ENCODE measurements at places on chromosomes 1 and 21.

DNA sequence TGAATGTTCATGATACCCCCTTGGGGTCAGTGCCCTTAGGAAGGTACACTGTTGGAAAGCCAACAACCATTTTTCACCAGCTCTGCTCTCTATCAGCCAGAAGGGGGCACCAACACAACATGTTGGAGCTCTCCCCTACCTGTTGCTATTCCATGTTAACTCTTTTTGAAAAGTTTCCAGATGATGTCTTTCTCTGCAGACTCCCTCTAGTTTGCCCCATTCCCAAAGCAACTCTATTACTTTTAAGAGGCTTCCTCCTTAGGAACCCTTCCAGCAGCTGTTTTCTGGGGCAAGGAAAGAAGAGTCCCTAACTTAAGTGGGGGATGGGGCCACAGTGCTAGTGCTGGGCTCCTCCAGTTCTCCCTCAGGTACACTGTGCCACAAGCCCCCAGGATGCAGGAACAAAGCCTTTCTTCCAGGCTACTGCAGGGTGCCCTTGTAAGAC, 22.9 kb upstream of the NDC1 start:
- DNase-seq = peak; percentile 36

DNA sequence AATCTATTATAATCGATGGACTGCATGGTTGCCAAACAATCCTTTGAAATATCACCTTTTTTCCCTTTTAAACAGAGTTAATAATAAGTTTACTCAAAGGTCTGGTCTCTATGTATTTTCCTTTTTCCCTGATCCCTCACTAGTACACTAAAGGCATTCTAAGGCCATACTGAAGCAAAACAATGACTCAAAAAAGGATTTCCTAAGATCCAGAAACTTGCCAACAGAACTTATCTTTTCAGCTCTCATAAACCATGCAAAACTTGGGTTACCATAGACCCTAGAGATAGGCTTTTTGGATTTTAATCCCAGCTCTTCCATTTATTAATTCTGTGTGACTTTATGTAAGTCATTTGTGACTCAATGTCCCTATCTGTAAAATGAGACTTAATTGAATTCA, 77.1 kb downstream of the IFI44 start:
- DNase-seq = no peak

GRCh38 chr21:19237608-19238007, 834.0 kb upstream of the TMPRSS15 start:
- no peak for DNase-seq

DNA sequence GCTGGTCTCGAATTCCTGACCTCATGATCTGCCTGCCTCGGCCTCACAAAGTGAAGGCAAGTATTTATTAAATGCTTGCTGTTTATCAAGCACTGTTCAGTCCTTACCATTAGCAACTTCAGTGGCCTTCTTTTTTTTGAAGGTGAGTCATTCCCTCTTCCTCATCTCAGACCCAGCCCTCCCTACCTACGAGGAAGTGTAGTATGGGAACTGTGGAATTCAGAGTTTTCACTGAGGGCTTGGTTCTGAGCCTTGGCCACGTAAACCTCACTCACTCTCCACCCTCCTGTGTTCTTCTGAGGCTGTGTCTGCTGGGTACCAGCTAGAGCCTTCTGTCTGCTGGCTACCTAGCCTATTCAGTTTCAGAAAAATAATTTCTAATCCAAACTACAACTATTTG, 218.3 kb upstream of the SGIP1 start:
- no peak for DNase-seq

GRCh38 chr1:232966663-232967062, 16.3 kb downstream of the NTPCR start:
- DNase-seq = no peak

DNA sequence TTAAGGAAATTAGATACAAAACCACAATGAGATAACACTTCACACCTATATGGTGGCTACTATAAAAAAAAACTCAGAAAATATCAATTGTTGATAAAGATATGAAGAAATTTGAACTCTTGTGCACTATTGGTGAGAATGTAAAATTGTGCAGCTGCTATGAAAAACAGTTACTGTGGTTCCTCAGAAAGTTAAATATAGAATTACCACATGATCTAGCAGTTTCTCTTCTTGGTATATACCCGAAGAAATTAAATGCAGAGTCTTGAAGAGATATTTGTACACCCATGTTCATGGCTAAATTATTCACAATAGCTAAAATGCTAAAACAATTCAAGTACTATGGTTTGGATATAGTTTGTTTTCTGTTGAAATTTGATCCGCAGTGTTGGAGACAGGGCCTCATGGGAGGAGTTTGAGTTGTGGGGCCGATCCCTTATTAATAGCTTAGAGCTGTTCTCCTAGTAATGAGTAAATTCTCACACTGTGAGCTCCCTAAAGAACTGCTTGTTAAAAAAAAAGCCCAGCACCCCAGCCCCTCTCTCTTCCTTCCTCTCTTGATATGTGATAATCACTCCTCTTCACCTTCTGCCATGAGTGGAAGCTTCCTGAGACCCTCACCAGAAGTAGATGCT, 1412.1 kb downstream of the PLA2G4A start:
- DNase-seq = no peak
